GM23338 (cell line): ENCODE measurements at places on chromosomes 12 and 14. TPM values are rescaled to one million over a fixed set of nuclear protein-coding genes. Genes with fewer than 3 reads are reported as not detected.
A peak's percentile ranks its signal among the peaks of the same experiment; 100 is the strongest.

DNA sequence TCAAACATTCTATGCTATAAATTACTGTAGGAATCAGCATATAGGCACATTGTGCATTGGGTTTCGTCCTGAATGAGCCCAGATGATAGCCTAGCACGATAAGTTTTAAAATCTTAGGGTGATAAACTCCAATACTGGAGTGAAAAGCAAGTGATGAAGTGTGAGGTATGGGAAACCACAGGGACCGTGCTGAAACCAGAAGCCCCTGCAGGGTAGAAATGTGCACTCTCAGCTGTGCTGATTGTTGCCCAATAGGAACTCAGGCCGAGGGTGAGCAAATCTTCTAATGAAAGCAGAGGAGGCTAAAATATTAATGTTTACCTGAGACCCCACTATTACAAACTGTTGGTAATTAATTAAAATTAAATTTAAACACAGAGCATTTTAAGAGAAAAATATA, 1486.6 kb downstream of the AACS start:
- no peak for DNase-seq

DNA sequence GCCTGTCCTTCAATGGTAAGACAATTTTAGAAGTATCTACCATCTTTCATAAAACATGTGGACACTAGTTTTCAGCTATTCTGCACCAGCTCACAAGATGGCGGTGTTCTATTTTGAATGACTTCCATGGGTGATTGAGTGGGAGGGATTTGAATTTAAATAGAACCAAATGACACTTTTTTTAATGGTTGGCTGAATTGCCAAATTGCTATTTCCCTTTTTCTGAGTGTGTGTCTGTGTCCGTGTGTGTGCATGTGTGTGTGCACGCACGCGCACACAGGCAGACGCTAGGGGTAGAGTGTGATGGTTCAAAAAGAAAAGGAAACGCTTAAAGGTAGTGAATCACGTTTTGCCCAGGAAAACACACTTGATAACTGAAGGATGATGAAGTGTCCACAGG, 362.6 kb downstream of the DAD1 start:
- peak; percentile 68 for DNase-seq

The TAS2R20 gene
- total RNA-seq: 3.9 and 6.0 TPM in 2 replicates

The GDF3 gene
- total RNA-seq: 15.3 and 19.3 TPM in 2 replicates

GRCh38 chr14:48331421-48331820, 656.0 kb upstream of the MDGA2 start:
- DNase-seq: no peak

DNA sequence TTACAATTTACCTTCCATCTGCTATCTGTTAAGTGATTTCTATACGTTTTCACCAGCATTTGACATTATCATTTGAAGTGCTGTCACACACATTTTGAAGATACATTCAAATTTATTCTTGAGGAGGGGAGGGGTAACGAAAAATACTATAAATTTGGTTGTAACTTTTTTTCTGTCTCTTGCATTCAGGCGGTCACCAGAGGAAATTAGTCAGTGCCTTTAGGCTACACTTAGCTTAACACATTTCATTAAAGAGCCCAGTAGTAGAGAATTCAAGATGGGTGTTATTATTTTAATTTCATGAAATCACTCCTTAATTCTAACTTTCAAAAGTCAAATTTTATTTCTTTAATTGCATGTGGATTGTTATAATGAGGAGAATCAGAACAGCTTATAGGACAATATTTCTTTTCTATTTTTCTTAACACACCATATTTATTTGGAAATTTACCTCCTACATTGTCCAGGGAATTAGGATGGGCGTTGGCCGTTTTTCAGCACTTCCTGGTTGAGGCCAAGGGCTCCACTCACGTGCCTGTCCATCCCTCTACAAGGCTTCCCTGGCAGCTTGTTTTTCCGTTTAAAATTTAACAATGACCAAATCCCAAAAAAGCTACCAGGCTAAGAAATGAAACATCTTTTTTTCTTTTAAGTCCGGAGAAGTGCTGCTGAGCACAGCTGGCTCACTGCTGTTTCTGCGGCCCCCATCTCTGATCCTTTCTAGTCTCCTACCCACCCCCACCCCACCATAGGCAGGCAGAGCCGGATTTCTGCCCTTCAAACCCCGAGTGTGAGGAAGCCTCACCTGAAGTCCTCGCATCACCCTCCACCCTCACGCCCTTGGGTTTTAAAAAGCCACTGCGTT, 1.1 kb upstream of the FAR2 start:
- DNase-seq: no peak

- DNase-seq: no peak
Measured at GRCh38 chr12:9081667-9082427, 33.9 kb downstream of the A2M start.

GRCh38 chr14:51636109-51636508, 15.6 kb upstream of the FRMD6 start:
- no peak for DNase-seq

DNA sequence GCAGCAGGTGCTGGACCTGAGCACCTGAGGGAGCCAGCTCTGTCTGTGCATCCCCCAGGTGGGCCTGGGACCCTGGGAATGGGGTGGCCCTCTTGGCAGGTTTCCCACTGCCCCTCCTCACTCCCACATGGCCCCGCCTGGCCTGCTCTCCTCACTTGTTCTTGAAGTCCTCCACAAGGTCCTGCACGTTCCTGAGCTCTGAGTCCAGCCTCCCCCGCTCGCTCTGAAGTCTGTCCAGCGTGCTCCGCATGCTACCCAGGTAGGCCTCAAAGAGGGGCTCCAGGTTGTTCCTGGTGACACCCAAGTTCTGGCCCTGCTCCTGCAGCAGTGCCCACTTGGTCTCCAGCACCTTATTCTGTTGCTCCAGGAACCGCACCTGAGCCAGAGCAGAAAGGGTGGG, 2.9 kb downstream of the KRT79 start:
- DNase-seq: no peak

- no peak for DNase-seq
Measured at GRCh38 chr12:6866920-6867412, 365 bp upstream of the TPI1 start.

- peak; percentile 56 for DNase-seq
Measured at GRCh38 chr14:74988993-74989392, 13.7 kb upstream of the EIF2B2 start.

- no peak for DNase-seq
Measured at GRCh38 chr12:52238207-52238840, 5.3 kb downstream of the KRT7 start.

The SLC17A8 gene
- total RNA-seq: 0.24 TPM in 1 of 2 replicates, not detected in the other

The HOXC6 gene
- not detected in 2 replicates for total RNA-seq

DNA sequence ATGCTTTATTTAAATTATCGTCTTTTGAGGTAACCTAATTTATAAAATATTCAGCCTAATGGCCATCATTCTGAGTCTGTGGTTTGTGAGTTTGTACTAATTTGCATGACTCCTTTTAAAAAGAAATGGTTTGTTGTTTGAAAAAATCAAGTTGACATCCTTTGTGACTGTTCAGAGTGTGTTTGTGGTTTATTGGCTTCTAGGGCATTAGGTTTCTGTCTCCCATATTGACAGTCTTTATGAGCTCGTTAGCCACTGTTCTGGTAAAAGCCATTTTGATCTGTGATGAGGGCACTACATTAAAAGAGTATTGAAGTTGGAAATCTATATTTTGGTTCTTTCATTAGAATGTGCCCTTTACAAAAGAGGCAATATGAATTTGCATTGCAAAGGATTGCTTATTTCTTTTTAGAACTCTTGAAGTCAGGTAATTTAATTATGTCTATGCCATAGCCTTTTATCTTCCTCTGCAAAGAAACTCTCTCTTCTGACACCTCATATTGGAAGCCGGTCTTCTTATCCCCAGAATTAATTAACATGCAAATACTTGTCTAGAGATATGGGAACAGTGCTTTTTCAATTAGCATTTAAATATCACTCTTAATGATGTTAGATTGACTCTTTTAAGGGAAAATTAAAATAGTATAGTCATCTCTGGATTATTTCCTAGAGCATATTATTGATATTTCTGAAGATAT, 95.0 kb downstream of the CRADD start:
- DNase-seq: no peak
